Type B pancreatic cell (in vitro differentiated cells): ENCODE measurements at places on chromosomes 16 and 17.

DNA sequence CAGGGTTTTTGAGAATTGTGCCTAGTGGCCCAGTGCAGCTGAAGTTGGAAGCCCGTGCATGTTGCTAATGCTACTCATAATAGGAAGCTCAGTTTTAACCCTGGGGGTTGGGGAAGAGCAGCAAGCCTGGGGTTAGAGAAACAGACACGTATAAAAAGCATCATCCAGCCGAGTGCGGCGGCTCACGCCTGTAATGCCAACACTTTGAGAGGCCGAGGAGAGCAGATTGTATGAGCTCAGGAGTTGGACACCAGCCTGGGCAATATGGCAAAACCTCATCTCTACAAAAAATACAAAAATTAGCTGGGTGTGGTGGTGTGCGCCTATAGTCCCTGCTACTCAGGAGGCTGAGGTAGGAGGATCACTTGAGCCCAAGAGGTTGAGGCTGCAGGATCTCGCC lies 2.3 kb upstream of the CLUH start:
- no peak for DNase-seq

- no peak for DNase-seq
These were observed 41.3 kb downstream of the TMEM100 start for GRCh38 chr17:55681342-55681700.

DNA sequence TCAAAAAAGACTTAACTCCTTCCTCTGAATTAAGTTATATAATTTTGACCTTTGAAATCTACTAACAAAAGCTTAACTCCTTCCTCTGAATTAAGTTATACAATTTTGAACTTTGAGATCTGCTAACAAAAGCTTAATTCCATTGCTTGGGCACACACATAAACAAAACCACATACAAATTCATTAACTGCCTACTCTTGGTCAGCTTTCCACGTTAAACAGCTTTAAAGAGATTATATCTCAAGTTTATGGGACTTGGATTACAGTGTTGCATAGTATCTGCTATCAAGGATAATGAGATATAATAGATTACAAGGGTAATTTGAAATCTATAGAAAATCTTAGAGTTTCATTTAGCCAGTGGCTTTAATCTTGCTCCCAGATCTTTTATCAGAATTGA lies 23.5 kb downstream of the COX10 start:
- no peak for DNase-seq

DNA sequence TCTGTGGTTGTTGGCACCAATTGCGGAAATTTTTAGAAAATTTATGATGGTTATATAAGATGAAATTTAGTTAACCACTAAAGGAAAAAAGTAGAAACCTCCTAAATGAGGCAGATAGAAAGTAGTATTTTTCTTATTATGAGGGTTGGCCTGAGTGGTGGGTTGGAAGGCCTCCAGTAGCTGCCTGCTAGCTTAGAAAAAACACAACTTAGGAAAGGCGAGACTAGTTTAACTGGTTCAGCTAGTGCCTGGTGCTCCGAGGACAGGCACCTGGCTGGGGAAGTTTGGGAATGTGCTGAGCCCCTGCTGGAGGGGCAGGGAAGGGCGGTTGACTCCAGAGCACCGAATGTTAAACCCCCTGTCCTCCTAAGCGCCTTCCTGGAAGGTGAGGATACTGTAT lies 19.9 kb downstream of the LDHD start:
- no peak for DNase-seq

DNA sequence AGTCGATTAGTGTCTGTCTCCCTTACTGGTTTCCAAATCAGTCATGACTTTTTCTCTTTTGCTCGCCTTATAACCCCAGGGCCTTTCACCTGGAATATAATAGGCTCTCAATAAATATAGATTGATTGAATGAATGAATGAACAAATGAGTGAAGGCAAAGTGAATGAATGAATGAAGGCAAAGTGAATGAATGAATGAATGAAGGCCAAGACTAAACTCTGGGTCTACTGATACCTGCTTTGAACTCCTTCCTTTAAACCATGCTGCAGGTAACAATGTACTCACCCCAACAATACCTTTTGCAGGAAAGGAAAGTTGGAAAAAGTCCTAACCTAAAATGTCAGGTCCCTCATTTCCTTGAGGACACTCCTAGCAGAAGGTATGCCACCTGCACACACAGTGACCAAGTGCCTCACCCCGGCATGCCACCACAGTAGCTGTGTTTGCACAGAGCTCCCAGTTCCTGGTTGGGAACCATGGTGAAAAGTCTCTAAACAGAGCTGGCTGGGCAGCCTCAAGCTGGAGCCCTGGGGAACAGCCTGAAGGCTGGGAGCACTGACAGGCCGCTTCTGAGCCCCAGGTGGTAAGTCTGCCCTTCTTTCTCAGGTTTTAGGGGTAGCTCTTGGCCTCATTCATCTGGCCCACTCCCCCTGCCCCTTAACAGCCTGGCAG lies 42.7 kb upstream of the ANKFN1 start:
- DNase-seq, result no peak
